ENCODE measurements at places on chromosomes 3 and 15. TPM values are rescaled to one million over a fixed set of nuclear protein-coding genes. Genes with fewer than 3 reads are reported as not detected.
A peak's percentile ranks its signal among the peaks of the same experiment; 100 is the strongest.

KCNAB1 gene
- 8.3 TPM for total RNA-seq

TGM5 gene
- 1.6 TPM for total RNA-seq

TMCO5A gene
- not detected for total RNA-seq

ROPN1 gene
- total RNA-seq, result 2.3 TPM

TRH gene
- total RNA-seq, result not detected

GRCh38 chr3:76096036-76096435, 310.7 kb upstream of the ZNF717 start:
- no peak for DNase-seq
- H3K4me3 ChIP-seq, result no peak overlapping the region
- H3K27me3 ChIP-seq, result no peaks in the 10 kb centered on the region
- H3K4me1 ChIP-seq, result no peaks in the 10 kb centered on the region
- no peaks in the 10 kb centered on the region for H3K36me3 ChIP-seq
- no peak overlapping the region for H3K27ac ChIP-seq

DNA sequence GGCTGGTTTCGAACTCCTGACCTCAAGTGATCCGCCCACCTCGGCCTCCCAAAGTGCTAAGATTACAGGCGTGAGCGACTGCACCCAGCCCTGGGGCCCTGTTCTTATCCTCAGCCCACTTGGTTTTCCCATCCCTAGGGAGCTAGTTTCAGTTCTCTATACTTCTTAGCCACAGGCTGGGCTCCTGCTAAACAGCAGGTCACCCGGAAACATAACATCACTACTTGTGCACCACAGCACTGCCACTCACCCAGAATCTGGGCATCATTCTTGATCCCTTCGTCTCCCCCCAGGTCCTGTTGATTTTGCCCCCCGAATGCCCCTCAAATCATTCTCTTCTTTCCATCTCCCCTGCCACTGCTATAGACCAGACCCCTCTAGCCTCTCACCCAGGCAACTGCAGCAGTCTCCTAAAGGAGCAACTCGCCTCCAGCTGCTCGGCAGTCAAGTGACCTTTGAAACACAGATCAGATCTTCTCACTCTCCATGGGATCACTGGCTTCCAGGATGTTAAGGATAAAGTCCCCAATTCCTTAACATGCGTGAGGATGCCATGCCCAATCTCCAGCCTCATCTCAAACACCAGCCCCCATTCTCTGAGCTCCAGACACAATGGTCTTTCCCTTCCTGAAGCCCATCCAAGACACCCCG, 5.6 kb upstream of the AP3S2 start:
- H3K27me3 ChIP-seq, result no peaks in the 10 kb centered on the region
- H3K27ac ChIP-seq, result no peak overlapping the region
- no peaks in the 10 kb centered on the region for H3K4me1 ChIP-seq
- no peak overlapping the region for H3K4me3 ChIP-seq
- no peaks in the 10 kb centered on the region for H3K36me3 ChIP-seq

GRCh38 chr15:65174509-65174908, 10.6 kb downstream of the CLPX start:
- no peaks in the 10 kb centered on the region for H3K27me3 ChIP-seq
- H3K4me3 ChIP-seq, result no peak overlapping the region
- no peaks in the 10 kb centered on the region for H3K4me1 ChIP-seq
- peaks cover 3% of the 10 kb centered on the region for H3K36me3 ChIP-seq
- no peak for DNase-seq
- H3K27ac ChIP-seq, result no peak overlapping the region

DNA sequence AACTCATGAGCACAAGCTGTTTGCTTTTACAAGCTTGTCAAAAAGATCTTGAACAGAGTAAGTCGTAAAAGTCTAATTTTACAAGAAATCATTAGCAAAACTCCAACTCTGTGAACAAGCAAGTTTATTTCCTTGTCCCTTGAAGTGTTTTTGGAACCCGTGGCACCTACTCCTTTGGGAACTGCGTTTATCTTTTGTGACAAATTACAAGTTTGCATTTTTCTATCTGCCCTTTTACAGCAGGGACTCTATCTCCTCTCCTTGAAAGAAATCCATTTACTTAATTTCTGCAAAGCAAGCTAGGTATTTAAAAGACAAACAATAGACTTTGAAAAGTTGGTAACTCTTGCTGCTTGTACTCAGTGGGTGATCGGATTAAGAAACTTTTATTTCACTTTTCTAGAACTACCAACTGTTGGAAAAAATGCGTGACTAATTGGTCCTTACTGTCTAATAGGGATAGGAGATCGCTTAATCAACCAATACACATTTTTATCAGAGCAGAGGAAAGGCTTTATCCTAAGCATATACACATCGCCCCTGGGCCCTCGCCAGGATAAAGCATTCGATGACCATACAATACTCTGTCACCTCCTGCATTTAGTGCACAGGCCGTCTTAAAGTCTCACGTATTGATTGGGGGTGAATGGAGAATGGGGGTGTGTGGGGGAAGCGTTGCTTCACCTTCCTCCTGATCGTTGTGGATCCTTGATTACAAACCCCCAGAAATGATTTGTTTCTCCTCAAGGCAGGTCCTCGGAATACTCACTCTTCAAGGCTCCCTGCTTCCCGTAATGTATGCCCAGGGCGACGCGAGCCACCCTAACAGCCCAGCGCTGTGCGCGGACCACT, 1.7 kb downstream of the PRTG start:
- DNase-seq, result no peak
- no peak overlapping the region for H3K27ac ChIP-seq
- peak overlapping the region; percentile 72 for H3K4me3 ChIP-seq
- H3K4me1 ChIP-seq, result no peaks in the 10 kb centered on the region
- no peaks in the 10 kb centered on the region for H3K27me3 ChIP-seq

GRCh38 chr15:64058279-64058678, 12.0 kb upstream of the DAPK2 start:
- H3K27ac ChIP-seq, result no peak overlapping the region
- H3K4me3 ChIP-seq, result no peak overlapping the region
- DNase-seq, result no peak
- no peaks in the 10 kb centered on the region for H3K27me3 ChIP-seq

GRCh38 chr3:178392511-178392926, 143.7 kb upstream of the KCNMB2 start:
- no peaks in the 10 kb centered on the region for H3K36me3 ChIP-seq
- no peak overlapping the region for H3K27ac ChIP-seq
- H3K4me3 ChIP-seq, result no peak overlapping the region
- no peaks in the 10 kb centered on the region for H3K27me3 ChIP-seq
- H3K4me1 ChIP-seq, result no peaks in the 10 kb centered on the region

DNA sequence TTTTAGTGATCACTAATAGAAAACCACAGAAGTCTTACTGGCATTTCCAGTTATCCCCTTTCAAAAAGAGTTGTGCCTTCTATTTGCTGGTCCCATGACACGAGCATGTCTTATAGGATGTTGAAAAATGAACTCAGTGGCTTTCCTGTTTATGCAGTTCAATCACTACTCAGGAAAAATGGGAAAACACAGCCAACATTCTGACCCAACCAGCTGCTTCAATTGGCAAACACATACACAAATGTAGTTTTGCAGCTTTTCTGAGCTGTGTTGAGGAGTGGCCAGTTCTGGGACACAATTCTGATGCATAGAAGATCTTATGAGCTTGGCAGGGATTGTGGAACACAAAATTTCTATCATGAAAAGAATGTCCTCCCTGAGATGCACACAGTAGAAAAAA, 40.3 kb downstream of the FSTL1 start:
- H3K27me3 ChIP-seq, result no peaks in the 10 kb centered on the region
- H3K4me3 ChIP-seq, result no peak overlapping the region
- no peaks in the 10 kb centered on the region for H3K36me3 ChIP-seq
- DNase-seq, result no peak
- H3K27ac ChIP-seq, result no peak overlapping the region

DNA sequence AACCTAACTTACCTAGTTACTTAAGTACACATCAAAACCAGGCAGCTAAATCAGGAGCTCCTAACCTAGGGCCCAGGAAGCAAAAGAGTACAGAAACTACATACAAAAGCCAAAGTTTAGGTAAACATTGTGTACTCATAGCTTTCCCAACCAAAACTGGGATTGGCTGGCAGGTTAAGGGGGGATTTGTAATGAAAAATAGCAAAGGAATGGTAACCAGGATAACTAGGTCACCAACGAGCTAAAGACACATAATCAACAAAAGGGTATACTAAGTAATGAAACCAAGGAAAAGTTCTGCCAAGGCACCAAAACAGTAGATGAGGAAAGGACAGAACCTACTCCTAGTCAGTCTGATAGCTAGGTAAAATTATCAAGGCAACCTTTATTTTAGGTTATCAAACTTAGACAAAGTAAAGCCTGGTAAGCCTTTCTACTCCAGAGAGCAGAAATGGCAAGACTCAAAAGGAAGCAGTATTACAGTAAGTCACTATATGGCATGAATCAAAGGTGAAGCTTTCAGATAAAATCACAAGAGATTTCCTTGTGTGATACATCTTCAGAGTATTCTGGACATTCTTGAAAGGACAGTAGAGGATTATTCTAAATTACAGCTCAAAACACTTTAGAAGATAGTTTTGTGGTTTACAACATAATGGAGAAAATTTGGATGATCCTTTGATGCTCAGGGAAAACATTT, 10.2 kb downstream of the TRA2B start:
- no peak for DNase-seq
- no peak overlapping the region for H3K4me3 ChIP-seq
- peaks cover 11% of the 10 kb centered on the region for H3K36me3 ChIP-seq
- peaks cover 25% of the 10 kb centered on the region for H3K4me1 ChIP-seq
- no peaks in the 10 kb centered on the region for H3K27me3 ChIP-seq
- peak overlapping the region; percentile 56 for H3K27ac ChIP-seq
